ENCODE measurements at places on chromosomes 1 and 21.

GRCh38 chr1:228366866-228367741 is 39.5 kb downstream of the TRIM11 start:
- DNase-seq = no peak

GRCh38 chr1:173122958-173123852 is 72.5 kb upstream of the TNFSF18 start:
- peak; percentile 87 for DNase-seq

GRCh38 chr1:145846201-145846612 is 777 bp downstream of the NUDT17 start:
- no peak for DNase-seq

GRCh38 chr1:152014943-152015342 is 21.3 kb upstream of the S100A10 start:
- DNase-seq = no peak

- DNase-seq = no peak
These were observed 12.9 kb downstream of the RGS18 start for GRCh38 chr1:192171123-192171522.

- DNase-seq = no peak
These were observed 13.8 kb downstream of the LYST start for GRCh38 chr1:235852887-235853286.

- no peak for DNase-seq
These were observed 10.8 kb downstream of the BLACAT1 start for GRCh38 chr1:205444931-205445645.

DNA sequence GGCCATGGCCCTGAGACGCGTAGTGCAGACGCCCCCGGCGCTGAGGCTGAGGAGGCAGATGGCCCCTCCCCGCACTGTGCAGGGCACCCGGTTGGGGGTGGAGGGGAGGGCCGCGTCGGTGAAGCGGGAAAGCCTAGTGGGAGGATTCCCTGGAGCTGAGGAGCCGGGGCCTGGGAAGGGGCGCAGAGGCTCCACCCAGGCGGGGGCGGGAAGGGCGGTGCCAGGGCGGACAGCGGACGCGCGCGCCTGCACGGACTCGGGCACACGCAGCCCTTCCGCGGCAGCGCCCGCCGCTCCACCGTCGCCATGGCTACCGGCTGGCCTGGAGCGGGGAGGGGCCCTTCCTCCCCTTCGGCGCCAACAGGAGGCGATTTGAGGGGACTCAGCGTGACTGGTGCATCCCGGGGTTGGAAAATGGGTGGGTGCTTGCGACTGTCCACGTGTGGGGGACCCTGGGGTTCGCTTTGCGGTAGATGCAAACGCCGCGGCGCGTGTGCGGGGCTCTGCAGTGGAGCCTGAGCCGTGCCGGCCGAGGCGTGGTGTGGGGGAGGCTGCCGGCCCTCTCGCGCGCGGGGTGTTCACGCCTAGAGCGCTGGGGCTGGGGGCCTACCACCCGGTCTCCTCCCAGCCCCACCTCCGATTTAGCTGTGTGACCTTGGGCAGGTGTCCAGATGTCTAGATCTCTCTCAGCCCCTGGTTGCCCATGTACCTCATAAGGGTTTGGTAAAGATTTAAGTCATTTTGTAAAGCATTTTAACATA is 35.1 kb downstream of the PTPRF start:
- no peak for DNase-seq

DNA sequence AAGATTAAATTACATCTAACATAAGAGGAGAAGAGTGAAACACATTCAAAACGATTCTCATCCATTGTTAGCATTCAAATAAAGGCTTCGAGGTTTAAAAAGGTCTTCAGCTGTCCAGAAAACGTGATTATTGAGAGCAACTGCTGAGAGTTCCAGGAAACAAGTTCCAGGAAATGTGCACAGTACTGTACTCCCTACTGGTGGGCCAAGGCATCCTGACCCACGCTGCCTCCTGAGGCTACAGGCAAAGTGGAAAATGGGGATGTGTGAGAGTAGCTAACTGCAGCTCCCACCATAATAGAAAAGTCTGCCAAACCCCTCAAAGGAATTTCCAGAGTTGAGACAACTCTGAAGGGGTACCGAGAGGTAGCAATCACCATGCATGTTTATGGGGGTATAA is 2.0 kb downstream of the VAV3 start:
- no peak for DNase-seq

- DNase-seq = no peak
These were observed 97.1 kb downstream of the DIRAS3 start for GRCh38 chr1:67953301-67953700.

DNA sequence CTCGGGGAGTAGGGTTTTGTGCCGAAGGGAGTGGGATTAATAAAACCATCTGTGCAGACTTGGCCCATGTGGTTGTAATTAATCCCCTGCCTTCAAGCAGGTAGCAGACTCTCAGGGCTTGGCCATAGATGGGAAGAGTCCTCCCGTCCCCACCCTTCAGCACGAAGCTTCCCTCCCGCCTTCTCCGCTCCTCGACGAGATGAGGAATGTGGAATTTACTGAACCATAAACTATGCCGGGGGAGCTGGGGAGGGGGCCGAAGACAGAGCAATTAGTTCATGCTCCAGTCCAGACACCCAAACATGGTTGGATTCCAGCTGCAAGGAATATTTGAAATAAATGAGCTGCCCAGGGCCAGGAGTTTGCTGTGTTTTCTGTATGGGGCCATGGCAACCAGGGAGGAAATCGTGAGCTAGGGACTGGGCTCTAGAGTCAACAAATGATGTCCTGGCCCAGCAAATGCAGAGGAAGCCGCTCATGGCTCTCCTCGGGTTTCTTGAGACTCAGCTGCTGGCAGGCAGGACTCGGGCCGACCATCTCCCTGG is 78.8 kb downstream of the SPSB1 start:
- peak; percentile 19 for DNase-seq

DNA sequence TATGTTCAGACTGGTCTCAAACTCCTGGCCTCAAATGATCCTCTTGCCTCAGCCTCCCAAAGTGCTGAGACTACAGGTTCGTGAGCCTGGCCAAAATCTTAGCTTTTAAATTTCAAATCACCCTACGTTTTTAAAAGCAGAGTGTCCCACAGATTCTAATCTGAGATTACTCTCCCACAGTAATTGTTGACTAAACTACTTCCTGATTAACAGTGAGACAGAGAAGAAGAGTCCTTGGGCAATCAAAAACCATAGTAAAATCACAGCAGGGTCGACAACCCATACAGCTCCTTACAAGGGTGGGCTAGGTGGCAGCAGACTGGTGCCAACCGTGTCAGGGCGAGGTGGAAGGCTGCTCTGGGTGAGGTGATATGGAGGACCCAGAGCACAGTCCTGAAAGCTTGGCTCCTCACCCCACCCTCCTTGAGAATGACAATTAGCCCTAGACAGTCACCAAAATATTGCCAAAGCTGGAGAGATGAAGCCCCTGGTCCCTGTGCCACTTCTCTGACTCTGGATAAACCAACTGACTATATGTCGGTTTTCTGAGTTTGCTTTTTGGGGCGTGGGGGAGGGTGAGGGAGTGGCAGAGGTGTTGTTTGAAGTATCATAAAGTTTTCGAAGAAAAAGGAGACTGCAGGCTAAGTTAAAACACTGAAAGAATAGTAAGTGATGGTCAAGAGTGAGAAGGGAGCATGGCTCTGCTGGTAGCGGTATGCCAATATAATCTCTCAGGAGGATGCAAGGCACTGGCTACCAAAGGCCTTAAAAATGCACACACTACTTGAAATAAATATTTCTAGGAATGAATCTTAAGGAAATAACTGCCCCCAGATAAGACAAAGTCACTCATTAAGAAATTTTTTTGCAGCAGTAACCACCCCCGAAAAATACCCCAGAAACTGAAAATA is 86.8 kb downstream of the SLC45A1 start:
- DNase-seq = no peak

DNA sequence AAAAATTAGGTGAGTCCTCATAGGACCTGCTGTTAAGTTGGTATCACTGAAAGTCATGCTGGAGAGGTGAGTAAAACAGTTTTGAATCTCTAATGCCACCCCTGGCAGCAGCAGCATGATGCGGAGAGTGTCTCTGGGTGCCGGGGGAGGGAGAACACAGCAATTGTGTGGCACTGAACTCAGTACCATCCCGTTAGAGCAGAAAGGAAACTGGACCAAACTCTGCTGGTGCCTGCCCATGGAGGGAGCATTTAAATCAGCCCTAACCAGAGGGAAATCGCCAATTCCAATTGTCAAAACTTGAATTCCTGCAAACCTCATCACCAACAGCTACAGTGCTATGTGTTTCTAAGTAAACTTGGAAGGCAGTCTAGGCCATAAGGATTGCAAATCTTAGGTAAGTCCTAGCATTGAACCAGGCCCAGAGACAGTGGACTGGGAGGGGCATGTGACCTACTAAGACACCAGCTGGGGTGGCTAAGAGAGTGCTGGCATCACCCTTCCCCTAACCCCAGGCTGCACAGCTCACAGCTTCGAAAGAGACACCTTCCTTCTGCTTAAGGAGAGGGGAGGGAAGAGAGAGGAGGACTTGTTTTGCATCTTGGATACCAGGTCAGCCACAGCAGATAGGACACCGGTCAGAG is 30.0 kb downstream of the CD53 start:
- DNase-seq = no peak

GRCh38 chr1:219227360-219228057 is 53.8 kb downstream of the LYPLAL1 start:
- DNase-seq = no peak

DNA sequence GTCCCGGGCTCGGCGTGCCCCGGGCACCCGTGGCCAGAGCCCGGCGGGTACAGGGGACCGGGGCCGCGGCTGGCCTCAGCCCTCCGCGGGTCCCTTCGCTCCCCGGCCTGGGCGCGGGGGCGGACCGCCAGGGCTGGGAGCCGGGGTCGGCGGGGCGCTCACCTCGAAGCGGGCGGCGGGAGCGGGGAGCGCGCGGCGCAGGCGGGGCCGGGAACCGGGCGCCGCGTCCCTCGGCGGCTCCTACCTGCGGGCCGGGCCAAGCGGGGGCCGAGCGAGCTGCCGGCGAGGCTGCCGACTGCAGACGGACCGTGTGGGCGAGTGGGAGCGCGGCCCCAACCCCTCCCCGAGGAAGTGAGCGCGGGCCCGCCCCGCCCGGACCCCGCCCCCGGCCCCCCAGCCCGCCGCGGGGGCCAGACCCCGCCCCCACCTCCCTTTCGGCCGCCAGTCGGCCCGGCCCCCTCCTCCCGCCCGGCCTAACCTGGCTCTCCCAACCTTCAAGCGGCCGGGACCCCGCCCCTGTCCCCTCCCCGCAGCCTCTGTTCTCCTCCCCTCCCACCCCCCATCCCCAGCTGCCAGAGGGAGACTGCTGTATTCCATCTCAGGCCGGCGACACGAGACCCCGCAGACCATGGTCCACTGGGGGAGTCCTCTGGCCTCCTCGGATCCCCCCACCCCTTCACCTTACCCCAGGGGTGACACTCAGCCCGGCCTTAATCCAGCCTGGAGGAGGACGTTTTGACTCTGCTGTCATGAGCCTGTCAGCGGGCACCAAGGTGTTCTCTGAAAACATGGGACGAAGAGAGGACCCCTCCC is at the start of gene FHL3:
Gene FHL3, minus strand, starts transcription at position 320 of the 813 bp plus-strand sequence. CDS start 6,102 bp downstream, outside the sequence.
- no peak for DNase-seq

DNA sequence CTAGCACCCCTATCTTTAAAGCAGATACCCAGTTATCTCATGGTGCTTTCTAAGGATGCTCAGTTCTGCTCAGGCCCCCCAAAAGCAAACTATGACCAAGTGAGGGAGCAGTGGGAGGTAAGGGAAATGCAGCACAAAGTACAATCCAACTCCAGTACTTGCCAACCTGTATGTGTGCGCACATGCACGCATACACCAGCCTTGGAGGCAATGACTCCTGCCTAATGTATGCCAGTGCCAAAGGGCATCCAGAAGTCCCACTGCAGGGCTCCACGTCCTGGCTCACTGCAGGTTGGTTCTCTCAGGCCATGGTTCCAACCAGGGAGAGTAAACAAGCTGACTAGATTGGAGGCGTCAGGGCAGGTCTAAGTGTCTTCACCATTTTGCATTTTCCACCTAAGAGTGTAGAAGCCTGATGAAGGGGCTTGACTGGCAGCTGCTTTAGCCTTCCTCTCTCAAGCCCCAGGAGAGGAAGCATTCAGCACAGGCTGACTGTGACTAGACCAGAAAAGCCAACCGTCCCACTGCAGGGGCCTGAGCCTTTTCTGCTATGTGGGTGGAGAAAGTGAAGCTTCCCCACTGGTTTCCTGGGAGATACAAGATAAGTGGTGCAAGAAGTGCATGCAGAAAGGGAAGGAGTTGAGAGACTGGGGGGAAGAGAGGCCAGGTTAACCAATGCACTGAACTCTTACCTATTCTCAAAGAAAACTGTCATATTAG is 7.7 kb downstream of the AMIGO1 start:
- no peak for DNase-seq

GRCh38 chr1:7721940-7722669 is 49.0 kb upstream of the VAMP3 start:
- DNase-seq = no peak

DNA sequence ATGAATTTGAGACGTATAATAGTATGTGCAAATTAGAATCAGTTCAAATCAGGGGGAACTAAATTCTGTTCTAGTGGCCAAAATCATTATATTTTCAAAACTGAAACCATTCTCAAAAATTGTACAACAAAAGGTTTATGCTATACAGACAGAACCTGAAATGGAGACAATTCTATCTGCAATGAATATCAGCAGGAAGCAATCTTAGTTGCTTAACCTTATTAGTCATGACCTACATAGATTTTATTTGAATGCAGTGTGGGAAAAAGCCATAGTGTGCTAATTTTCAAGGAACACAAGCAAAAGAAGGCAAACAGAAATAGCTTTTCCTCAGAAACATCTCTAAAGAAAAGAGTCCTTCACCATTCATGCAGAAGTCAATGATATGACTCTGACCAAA is 6.5 kb downstream of the AK5 start:
- no peak for DNase-seq

DNA sequence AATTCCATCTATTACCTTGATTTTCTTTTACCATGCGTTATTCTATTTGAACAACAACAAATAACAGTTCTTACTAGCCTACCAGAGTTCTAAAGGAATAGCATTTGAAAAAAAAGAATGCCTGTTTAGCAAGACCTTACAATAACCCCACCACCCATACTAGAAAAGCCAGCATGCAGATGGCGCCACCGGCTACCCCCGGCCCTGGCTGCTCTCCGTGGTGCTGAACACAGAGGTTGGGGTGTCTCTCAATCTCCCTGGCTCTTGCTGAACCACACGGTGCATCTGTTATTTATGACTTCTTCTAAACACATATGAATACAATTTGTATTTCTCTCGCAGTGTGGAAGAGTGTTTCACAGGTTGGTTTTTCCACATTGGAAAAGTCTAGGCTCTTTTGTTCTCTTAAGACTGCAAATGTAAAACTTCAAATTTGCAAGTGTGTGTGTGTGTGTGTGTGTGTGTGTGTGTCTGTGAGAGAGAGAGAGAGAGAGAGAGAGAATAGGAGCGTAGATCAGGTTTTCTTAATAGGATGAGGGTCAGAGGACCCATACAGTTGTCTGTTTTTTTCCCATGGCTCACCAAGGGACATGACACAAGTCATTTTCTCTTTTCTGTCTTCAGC is 13.6 kb downstream of the GRIK3 start:
- DNase-seq = no peak

DNA sequence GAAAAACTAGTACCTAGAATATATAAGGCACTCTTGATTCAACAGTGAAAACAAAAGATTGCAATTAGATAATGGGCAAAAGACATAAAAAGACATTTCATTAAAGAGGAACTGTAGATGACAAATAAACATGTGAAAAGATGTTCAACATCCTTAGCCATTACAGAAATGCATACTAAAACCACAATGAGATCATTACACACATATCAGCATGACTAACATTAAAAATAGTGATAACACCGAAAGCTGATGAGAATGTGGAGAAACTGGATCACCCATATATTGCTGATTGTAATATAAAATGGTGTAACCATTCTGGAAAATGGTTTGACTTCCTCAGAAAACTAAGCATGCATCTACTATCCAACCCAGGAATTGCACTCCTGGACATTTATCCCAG is 340.3 kb downstream of the SEC16B start:
- no peak for DNase-seq

GRCh38 chr1:46011121-46011695 is 121.2 kb downstream of the PIK3R3 start:
- no peak for DNase-seq

All from GM04504 (cell line).